ENCODE measurements at places on chromosomes 12 and 14. TPM values are rescaled to one million over a fixed set of nuclear protein-coding genes. Genes with fewer than 3 reads are reported as not detected.

The PAH gene
- total RNA-seq = not detected

The SMIM41 gene
- total RNA-seq = 0.88 TPM

The PLEKHD1 gene
- total RNA-seq = 1.3 TPM

The AMN gene
- total RNA-seq = 0.34 TPM

The KRT80 gene
- total RNA-seq = not detected

The CAPS2 gene
- 6.8 TPM for total RNA-seq
